Stimulated activated CD4-positive, alpha-beta T cell treated with anti-CD3 and anti-CD28 coated beads, TNF-alpha, amount 100 ng/mL, for 1 hour (primary cell): ENCODE measurements at places on chromosomes 1 and 21.

DNA sequence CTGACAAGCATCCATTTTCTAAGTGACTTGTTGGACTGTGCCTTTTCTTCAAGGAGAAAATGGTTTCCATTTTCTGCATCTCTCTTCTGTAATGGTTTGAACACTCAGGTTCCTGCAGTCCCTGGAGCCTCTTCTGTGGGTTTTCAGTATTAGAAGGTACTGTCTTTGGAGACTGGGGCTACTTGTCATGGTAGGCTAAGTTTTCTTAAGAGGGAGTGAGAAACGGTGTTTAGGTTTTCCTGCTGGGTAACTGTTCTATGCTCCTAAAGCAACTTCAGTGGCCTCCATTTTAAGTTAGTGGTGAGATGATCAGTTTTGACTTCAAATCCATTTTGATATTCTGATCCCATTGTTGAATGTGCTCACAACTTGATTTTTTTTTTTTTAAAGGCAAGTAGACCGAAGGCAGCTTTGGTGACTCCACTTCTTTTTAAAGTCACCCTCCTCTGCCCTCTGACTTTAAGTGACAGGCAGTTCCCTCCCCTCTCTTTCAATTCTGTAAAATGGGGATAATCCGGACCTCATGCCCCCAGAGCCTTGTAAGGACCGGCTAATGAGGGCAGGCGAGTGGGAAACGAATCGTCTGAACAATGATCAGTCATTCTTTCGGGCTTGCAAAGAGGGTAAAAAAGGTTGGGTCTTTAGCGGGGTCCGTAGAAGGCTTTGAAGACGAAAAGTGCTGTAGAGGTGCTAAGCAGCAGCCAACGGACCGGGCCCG, 1.0 kb upstream of the ARID1A start:
- no peak for DNase-seq

DNA sequence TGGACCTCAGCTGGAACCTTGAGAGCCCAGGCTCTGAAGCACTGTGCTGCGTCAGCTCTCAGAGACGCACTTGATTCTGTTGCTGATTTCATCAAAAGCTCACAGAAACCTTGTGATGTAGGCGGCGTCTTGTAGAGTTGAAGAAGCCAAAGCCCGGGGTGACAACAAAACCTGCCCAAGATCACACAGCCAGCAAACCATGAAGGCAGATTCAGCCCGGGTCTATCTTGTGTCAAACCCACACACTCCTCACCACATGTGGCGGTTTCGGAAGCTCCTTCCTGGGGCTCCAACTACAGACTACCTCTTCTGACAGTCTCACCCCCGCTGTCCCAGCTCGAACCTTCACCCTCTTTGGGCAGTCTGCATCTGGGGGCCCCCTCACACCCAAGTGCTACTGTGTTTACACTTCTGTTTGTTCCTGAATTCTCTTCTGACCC, 50.4 kb downstream of the TENT5C start:
- DNase-seq = peak; percentile 52

DNA sequence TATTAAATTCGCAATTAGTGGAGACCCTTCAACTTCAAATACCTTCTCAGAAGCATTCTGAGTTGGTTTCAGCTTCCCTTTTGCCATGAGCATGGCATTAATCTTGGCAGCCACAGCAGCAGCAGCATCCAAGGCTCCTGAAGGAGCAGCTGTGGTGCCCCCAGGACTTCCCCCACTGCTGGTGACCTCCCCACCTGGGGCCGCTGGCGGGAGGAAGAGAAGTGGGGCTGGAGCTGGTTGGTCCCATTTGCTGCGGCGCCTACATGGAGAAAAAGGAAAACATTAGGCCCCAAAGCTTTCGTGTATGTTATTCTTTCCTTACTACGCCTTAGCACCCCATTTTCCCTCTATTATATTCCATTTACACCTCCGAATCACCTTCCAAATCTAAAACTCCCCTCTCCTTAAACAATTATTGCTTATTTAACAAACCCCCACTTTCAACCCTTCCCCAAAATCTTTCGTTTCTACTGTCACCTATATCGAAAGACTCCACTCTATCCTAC, 569 bp downstream of the KHDC4 start:
- DNase-seq = no peak

DNA sequence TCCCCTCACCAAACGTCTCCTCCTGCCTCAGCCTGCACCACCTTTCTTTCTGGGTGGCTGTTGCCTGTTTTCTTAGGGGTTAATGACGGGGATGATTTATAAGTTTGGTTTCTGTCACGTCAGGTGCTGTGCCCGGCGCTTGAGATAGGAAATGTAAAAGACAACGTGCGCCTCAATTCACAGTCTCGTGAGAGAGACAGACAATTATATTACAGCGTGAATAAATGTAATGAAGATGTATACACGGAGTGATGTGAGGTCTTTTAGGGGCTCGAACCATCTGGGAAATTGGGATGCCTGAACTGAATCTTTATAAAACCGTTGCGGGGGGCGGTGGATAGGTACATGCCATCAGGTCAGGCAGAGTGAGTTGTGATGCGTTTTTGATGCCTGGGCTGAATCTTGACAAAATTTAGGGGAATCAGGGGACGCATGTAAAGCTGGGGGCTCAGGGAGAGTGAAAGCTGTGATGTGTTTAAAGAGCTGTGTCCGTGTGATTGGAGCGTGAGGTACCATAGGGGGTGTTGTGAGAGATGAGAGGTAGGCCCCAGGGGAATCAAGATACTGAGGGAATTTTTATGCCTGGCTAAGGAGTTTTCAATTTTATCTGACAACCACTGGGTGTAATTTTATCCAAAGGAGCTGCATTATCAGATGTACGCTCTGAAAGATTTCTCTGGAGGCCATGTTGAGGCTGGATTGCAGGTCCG, 831 bp downstream of the TIPRL start:
- no peak for DNase-seq

GRCh38 chr1:209388358-209388757, 195.2 kb upstream of the CAMK1G start:
- DNase-seq = no peak

GRCh38 chr1:219476716-219477115, 136.2 kb downstream of the ZC3H11B start:
- DNase-seq = no peak

- no peak for DNase-seq
These were observed 6.2 kb upstream of the CPLANE2 start for GRCh38 chr1:16243215-16243610.

DNA sequence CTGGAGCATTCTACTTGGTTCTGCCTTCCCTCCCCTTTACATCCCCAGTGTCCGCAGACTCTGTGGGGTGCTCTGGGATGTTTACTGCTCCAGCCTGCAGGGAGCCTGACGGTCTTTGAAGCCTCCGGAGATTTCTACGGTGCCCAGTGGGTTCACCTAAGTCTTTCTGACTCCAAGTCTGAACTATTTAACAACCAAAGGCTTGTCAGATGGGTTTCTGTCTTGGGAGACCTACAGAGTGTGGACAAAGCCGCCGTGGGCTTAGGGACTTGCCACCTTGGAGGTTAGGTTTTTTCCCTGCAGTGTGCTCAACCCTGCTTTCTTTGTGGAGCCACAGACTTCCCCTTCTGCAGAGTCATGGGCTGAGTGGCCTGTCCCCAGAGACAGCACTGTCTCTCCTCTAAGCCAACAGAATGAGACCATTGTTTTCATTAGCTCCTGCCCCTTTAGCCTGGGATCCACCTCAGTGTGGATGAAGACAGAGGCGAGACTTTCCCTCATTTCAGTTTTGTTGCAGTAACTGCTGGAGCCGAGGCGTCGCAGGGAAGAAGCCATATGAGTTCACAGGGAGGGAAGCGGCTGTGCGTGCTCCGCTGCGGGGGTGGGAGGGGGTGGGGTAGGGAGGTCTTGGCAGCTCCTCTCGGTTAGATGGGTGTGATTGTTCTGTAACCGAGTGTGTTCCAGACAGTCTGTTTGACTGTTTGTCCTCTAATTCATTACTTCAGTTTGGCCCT, 120.7 kb downstream of the CNIH3 start:
- DNase-seq = no peak

GRCh38 chr1:168786476-168787330, 57.7 kb upstream of the DPT start:
- DNase-seq = no peak

DNA sequence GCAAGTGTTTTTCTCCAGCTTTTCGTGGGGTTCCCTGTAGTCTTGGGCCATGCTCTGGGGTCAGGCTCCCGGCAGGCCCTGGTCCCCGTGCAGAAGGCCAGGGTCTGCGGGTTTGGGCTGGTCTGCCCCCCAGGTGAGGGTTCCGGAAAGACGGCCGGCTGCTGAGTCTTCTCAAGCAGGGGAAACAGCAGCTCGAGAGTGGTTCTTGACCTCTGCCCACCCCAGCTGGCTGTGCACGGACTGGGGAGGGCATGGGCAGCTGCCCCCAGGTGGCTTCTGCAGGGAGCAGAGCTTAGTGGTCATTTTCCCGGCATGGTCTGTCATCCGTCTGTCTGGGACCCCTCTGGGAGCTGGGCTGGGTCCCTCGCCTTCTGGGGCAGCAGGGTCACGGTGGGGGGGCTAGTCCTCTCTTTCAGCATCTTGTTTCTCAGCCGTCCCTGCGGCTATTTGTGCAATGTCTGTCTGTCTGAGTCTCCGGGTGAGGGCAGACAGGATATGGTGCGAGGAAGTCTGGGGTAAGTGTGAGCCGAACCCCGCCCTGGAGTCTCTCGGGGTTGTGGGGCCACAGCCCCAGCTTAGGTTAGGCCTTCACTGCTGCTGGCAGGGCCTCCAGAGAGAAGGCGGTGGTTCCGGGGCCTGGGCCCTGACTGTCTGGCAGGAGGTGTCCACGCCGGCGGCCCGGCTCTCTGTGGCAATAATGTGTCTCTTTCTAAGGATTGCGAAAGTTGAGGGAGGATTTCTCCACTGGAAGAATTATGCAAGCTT, 6.1 kb downstream of the SKI start:
- DNase-seq = no peak

DNA sequence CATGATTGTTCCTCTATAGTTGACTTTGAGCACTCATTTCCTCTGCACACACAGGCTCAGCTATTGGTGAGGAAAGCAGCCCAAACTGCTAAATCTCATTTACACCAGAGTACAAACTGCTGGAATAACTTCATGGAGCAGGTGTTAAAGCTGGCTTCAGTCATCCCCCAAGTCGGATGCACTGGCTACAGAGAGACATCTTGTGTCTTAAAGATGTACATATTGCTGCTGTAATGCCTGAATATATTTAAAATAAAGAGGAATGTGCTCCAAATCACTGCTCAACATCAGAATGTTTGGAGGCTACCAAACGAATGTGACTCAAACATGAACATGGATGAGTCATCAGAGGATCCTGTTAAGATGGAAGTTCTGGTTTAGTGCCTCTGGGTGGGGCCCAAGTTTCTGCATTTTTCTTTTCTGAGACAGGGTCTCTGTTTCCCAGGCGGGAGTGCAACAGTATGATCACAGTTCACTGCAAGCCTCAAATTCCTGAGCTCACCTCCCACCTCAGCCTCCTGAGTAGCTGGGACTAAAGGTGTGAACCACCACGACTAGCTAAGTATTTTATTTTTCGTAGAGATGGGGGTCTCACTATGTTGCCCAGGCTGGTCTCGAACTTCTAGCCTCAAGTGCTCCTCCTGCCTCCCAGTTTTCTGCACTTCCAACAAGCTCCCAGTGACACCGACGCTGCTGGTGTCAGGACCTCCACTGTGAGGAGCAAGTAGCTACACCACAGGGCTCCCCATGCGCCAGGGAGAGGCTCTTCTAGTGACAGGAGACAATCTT, 79.0 kb upstream of the KRTAP19-8 start:
- no peak for DNase-seq

- DNase-seq = no peak
These were observed 82.1 kb downstream of the RAVER2 start for GRCh38 chr1:64826991-64827390.

DNA sequence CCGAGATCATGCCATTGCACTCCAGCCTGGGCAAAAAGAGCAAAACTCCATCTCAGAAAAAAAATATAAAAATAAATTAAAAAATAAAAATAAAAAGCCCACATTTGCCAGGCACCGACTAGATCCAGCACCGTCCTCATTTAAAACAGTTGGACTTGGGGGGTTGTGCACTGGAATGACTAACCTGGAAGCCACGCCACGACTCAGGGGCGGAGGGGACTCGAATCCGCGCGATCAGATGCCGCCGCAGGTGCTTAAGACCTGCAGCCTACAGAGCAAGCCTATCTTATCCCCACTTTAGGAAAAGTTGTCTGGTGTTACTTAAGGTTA, 38.5 kb downstream of the ZBTB8OS start:
- no peak for DNase-seq

DNA sequence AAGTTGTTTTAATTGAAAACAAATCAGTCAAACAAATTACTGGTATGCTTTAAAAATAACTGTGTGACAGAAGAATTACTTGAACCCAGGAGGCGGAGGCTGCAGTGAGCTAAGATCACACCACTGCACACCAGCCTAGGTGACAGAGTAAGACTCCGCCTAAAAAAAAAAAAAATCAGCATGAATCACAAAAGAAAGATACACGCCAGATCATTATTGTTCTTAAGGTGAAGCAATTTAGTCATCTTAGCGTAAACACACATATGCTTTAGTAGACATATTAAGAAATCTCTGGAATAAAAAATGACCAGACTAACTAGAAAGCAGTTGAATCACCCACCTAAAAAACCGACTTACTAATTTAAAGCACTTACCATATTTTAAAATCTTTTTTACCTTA, 20.2 kb downstream of the RERE start:
- no peak for DNase-seq

DNA sequence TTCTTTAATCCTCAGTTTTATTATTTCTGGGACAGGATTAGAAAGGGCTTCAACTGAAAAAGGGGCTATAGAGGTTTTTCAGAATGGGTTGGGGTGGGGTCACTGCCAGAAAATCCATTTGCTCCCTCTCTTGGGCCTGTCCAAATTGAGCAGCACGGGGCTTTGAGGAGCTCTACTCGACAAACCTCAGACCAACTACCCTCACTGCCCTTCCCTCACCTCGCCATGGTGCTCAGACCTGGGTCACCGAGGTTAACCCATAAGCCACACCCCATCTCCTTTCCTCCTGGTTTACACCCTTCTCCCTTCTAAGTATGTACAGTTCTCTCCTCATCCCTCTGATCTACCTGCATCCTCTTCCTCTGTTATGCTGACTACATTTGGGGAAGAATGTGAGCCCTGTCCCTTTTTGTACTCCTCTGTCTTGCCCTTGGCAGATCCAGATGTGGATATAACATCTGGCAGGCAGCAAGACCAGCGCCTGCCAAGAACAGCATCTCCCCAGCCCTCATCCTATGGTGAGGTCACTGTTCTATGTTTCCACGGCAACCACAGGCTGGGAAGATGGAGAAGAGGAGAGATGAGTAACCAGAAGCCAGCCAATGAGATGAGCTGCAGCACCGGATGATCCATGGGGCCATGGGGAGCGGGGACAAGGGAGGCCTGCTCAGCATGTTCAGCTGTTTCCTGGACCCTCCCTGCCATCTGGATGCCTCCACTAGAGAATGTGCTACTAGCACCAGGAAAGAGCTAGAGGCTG, 3.7 kb upstream of the FABP3 start:
- DNase-seq = no peak

GRCh38 chr1:9373619-9374018, 80.9 kb downstream of the SPSB1 start:
- no peak for DNase-seq
